ENCODE measurements at places on chromosomes 4 and X. TPM values are rescaled to one million over a fixed set of nuclear protein-coding genes. Genes with fewer than 3 reads are reported as not detected.

The SSX4 gene
- total RNA-seq, result not detected

The TMEM35A gene
- total RNA-seq, result not detected

The SLC25A31 gene
- under 0.01 TPM for total RNA-seq

The CCDC110 gene
- total RNA-seq, result under 0.01 TPM

The NXF2B gene
- not detected for total RNA-seq

The BEX3 gene
- total RNA-seq, result 88.2 TPM

The ARHGAP4 gene
- 6.7 TPM for total RNA-seq
